Suppressor macrophage (primary cell): ENCODE measurements at places on chromosomes 2 and 18.

GRCh38 chr2:240893363-240893844 is 2.6 kb downstream of the MAB21L4 start:
- no peak for DNase-seq

DNA sequence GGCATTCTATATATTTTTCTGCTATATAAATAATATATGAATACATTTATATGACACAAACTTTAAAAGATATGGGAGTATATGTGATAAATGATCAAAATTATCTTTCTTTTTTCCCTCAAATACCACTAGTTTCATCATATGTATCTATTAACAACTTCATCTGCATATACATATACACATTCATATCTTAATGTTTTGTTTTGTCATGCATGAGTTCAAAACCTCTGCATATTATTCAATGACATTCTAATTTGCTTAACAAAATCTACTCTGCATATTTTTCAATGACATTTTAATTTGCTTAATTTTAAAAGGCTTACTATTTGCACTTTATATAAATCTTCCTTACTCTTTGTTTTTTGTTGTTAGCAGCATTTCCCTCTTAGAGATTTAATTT is 276.2 kb downstream of the PIK3C3 start:
- DNase-seq, result no peak

- DNase-seq, result no peak
These were observed 84.0 kb downstream of the DYNAP start for GRCh38 chr18:54675076-54675475.

DNA sequence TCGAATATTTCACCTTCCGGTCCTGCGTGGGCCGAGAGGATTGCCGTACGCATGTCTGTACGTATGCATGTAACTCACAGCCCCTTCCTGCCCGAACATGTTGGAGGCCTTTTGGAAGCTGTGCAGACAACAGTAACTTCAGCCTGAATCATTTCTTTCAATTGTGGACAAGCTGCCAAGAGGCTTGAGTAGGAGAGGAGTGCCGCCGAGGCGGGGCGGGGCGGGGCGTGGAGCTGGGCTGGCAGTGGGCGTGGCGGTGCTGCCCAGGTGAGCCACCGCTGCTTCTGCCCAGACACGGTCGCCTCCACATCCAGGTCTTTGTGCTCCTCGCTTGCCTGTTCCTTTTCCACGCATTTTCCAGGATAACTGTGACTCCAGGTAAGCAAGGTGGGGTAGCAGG is at the start of gene SERPINB5:
Gene SERPINB5, plus strand, starts transcription at position 291 of the 400 bp plus-strand sequence. CDS start 7,471 bp downstream, outside the sequence.
- no peak for DNase-seq

DNA sequence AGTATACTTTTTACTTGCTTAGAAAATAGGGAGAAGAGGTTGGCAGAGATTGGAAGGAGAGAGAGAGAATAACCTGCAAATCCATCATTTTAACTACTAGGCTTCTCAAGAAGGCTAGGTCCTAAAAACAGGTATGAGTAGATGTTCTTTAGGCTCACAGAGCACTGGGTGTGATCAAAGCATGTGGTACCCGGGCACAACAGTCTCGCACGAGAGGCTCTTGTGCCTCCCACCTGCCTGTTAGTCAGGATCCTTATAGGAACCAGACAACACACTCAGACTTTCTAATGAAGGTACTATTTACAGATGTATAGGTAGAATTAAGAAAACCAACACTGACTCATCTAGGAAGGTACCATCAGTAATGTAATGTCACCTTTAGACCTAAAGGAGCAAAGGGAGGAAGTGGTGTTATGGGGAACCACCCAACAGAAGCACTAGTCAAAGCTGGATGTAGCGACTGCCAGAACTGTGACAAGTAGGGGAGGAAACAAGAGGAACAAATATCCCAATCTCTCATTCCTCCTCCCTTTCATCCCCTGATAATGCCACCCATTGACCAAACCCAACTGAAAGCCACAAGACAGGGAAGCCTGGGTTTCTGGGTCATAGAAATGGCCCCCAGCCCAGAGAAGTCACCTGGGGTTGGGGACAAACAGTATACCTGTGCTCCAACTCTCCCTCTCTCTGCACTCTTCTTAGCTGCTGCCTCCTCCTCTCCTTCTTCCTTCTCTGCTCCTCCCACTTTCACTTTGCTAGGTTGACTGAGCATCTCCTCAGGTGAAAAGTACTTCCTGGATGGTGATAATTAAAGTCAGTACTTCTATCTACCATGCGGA is 16.0 kb upstream of the MARCHF4 start:
- no peak for DNase-seq

- DNase-seq, result peak; percentile 30
These were observed 276.2 kb upstream of the HNRNPA3 start for GRCh38 chr2:176936410-176936809.

- no peak for DNase-seq
These were observed 1113.0 kb downstream of the CBLN2 start for GRCh38 chr18:71431171-71431570.

DNA sequence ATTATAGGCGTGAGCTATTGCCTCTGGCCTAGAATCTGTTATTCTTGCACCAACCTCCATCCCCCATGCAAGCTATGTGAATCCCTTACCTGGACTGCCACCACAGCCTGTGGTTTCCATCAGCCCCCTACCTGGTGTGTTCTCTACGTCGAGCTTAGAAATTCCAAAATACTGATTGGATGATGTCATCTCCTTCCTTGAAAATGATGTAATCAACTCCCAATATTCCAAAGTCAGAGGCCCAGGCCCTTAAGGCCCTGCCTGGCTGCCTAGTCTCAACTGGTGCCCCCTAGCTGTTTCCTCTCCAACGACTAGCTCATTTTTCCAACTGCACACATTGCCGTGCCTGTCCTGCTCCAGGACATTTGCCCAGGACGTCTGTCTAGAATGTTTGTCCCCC is 41.3 kb upstream of the GBX2 start:
- DNase-seq, result no peak

DNA sequence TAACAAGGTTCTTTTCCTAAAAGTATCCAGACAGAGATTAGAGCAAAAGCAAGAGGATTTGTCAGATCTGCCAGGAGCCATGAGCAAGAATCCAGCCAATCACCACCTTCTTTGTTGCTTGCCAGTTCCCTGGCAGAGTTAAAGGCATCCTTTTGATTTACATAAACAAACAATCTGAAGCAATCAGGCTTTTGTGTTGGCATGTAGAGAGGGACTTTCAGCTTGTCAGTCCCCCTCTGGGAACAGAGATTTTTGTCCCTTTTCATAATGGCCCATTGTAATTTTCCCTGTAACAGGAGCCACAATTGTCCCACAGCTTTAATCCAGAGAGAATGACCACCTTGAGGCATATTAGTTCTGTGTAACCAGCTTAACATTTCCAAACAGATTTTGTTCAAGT is at the start of gene ERMN:
Gene ERMN, minus strand, starts transcription at position 39 of the 400 bp plus-strand sequence. CDS start 182 bp downstream, outside the sequence.
- no peak for DNase-seq
